Activated CD8-positive, alpha-beta memory T cell treated with anti-CD3 and anti-CD28 coated beads for 1 hour (primary cell): ENCODE measurements at places on chromosomes 7 and 10.

GRCh38 chr10:16828701-16829175 is 11.5 kb upstream of the RSU1 start:
- DNase-seq: no peak

GRCh38 chr7:130887182-130887956 is 153.4 kb upstream of the KLF14 start:
- no peak for DNase-seq

- no peak for DNase-seq
Measured at GRCh38 chr7:65254061-65254460, 119.6 kb upstream of the ZNF92 start.

- DNase-seq: no peak
Measured at GRCh38 chr10:74827045-74827441, 643 bp downstream of the KAT6B start.
